ENCODE measurements at places on chromosomes 12 and 14. TPM values are rescaled to one million over a fixed set of nuclear protein-coding genes. Genes with fewer than 3 reads are reported as not detected.

Gene SERPINA9
- not detected for total RNA-seq

Gene PPM1H
- not detected for total RNA-seq

Gene JPH4
- not detected for total RNA-seq

DNA sequence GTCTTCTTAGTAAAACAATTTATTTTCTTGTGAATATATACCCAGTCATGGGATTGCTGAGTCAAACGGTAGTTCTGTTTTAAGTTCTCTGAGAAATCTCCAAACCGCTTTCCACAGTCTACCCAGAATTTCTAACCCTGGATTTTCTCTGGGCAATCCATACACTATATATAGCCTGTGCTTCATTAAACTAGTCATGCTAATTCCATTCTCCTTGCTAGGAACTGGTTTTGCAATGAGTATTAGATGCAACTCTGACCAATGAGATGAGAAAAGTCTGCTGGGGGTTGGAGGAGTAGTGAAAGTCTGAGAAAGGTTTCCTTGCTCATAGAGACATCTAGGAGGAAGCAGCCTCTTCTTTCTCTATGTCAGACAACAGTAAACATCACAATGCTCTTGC, 196.1 kb upstream of the CDKN3 start:
- DNase-seq = no peak

DNA sequence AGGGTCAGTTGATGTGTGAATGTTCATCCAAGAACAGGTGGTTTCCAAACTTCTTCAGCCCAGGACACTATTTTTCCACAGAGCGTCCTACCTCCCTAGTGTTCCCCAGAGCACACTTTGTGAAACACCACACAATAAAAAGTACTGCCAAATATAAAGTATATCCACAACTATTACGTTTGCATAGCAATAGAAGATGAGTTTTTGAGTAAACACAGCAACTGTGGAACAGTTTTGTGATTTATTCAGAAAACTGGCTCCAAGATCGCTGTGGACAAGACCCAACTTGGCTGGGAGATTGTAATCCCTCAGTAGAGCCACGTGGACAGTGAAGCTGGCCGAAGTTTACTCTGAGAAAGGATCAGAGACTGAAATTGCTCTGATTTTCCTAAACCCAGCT, 14.5 kb upstream of the MAP1LC3B2 start:
- no peak for DNase-seq

DNA sequence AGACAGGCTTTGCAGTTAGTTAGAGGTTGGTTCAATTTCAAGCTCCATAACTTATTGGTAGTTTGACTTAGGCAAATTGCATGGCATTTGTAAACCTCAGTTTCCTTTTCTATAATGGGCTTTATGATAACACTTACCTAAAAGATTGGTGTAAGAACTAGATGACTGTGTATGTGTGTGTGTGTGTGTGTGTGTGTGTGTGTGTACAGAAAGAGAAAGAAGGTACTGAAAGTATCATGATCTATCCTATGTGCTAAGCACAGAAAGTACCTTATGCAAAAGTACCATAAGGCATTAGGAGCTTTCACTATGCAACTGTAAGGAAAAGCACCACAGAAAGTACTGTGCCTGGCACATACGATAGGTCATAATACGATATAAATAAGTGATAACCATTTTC, 304.3 kb upstream of the KITLG start:
- no peak for DNase-seq

DNA sequence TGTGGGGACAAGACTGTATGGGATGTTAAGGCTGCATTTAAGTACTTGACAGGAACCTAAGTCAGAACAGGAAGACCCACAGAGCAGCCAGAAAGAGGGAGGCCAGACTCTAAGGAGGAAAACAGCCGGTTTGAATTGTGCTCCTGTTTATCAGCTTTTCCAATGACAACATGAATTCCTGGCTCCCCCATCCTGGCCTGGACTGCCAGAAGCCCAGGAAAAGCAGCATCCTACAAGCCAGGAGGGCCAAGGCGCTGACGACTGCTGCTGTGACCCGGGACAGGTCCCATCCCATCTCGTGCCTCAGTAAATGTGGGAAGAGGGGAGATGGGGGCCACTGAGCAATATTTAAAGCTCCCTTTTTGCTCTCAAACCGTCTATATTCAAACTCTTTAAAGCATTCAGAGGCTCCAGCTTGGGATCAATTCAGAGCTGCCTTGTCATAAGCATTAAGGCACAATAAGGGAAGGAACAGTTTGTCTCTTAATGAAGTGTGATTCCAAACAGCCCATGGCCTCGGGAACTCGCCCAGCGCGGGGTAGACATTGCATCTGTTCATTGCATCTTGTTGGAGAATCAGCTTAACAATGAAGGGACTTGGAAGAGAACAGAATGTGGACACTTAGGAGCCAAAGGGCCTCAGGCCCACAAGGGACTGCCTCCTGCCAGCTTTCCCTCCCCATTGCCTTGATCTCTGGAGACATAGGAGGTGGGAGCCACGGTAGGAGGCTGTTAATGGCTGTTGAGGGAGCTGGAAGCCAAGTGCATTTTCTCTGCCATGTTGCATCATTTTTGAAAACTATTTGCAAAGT, 49.6 kb downstream of the CMKLR1 start:
- DNase-seq = no peak

DNA sequence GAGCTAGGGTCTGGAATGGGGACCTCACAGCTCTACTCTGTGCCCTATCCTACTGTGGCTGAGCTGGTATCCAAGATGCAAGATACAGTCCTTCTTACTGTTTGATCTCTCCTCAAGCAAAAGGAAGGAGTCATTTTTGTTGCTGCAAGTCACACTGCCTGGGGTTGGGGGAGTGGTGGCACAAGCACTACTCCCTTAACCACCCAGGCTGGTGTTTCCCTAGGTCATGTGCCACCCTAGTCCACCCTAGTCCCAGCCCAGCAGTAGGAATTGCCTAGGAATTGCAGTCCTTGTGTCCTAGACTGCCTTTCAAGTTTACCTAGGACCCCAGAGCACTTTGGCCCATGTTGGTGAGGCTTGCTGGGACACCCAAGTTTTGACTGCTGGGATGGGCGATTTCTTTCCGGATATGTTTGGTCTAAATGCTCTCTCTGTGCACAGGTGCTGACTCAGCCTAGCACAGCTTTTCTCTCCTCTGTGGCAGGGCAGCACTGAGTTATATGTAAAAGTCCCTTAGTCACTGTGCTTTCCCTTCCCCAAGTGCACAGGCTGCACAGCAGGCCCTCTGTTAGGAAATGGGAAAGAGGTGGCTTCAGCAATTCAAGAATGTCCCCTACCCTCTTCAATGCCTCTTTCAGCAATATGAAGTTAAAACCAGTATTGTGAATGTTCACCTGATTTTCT, 54.9 kb downstream of the SLC6A15 start:
- DNase-seq = no peak

GRCh38 chr12:12736759-12737676, 19.9 kb downstream of the CDKN1B start:
- no peak for DNase-seq

GRCh38 chr12:41967668-41968500, 176.8 kb downstream of the GXYLT1 start:
- peak; percentile 11 for DNase-seq

GRCh38 chr14:99715266-99716000, 31.3 kb downstream of the CYP46A1 start:
- no peak for DNase-seq

DNA sequence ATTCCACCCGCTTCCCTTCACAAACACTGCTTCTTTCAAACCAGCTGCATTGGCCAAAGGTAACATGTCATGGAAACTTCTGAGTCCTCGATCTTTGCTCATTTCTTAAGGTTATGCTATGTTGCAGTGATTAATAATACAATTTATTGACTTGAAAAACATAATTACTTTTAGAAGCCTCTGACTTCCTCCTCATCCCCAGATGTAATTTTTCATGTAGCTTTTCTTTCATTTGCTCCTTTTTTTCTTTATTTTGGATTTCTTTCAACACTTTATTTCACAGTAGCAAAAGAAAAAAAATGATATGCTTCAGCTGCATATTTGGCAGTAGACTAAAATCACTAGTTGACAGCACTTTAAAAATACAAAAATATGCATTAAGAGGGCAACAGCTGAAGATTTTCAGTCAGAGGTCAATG, 116.2 kb downstream of the LRRIQ1 start:
- no peak for DNase-seq

GRCh38 chr14:75226755-75227544, 50.5 kb upstream of the TMED10 start:
- no peak for DNase-seq

- no peak for DNase-seq
Measured at GRCh38 chr14:105322791-105323556, 8.4 kb downstream of the PACS2 start.

- no peak for DNase-seq
Measured at GRCh38 chr12:119036878-119037825, 55.8 kb downstream of the SRRM4 start.

Data from foreskin keratinocyte (primary cell).